H9 (cell line): ENCODE measurements at places on chromosomes 7 and 10. TPM values are rescaled to one million over a fixed set of nuclear protein-coding genes. Genes with fewer than 3 reads are reported as not detected.

JAKMIP3 gene
- 0.50 and 0.55 TPM in 2 replicates for total RNA-seq

CYP3A4 gene
- total RNA-seq = not detected in 2 replicates

BAIAP2L1 gene
- 25.9 and 29.9 TPM in 2 replicates for total RNA-seq

DNA sequence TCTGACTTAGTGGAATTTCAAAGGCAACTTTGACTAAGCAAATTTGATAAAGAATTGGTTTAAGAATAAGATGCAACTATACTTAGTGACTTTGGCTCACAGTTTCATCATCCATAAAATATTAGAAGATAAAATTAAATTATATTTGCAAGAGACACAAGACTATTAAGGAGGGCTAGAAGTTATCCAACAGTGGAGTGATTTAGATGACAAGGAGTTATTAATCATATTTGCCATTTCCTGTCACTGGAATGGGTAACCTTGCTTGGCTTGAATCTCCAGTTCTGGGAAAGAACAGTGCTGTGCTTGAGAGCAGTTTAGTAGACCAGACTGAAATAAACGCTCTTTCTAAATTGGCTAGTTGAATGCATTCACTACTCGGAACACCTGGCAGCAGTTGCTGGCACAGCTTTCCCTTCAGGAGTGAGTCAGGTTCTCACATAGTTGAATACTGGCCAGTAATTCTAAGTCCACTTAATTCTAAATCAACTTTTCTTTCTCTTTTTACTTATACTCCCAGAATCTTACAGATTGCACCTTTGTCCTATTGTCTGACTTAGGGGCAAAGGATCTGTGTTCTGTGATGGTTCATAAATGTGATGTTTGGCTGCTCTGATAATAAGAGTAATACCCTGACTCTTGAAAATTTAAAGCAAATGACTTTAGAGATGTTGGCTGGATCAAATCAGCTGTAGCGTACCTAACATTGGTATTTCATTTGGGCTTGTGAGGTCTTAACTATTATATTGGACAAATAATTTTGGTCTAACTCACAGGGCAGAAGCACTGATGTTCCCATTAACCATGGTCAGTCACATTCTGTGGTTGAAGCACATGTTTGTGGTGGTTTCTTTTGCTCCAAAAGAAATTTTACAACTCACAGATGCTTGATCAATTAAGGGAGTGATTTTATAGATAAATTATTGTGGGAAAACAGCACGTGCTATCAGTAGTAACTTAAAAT, 16.6 kb downstream of the STMP1 start:
- H3K36me3 ChIP-seq = no peaks in the 10 kb centered on the region; the same call in 2 of the 3 replicates
- no peak for DNase-seq
- H3K27me3 ChIP-seq = no peaks in the 10 kb centered on the region
- H3K4me3 ChIP-seq = no peak overlapping the region
- H3K27ac ChIP-seq = no peak overlapping the region
- H3K4me1 ChIP-seq = no peaks in the 10 kb centered on the region; the same call in 1 of the 2 replicates

DNA sequence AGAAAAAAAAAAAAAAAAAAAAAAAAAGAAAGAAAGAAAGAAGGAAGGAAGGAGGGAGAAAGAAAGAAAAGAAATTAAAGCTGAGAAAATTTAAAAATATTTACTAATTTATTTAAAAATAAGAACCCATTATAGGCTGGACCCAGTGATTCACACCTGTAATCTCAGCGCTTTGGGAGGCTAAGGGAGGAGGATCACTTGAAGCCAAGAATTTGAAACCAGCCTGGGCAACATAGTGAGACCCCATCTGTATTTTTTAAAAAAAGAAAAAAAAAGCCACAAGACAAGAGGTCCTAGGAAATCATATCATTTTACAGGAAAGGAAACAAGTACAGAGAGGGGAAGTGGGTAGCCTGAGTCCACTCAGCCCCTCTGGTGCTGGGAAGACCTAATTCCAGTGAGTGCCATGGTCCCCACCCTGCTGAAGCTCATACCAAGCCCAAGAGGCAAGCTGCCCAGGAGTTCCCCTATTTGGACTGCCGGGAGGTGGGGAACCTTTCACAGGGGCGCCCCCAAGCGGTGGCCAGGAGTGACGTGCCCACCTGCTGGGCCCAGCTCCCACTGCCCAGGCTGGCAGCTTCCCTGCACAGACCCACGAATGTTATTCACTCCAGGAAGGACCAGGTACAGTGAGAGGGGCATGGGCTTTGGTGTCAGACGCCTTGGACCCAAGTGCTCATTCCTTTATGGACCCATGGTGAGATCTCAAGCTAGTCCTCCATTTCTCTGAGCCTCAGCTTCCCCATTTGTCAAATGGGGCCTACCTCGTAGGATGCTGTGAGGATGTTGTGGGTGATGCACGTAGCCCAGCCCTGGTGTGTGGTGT, 133.6 kb downstream of the ZMIZ1 start:
- peaks cover 7% of the 10 kb centered on the region; the same call in 2 of the 3 replicates for H3K36me3 ChIP-seq
- peak; percentile 69 for DNase-seq
- H3K27ac ChIP-seq = no peak overlapping the region
- no peaks in the 10 kb centered on the region for H3K27me3 ChIP-seq

- no peaks in the 10 kb centered on the region for H3K4me1 ChIP-seq
- peak overlapping the region; percentile 68 for H3K4me3 ChIP-seq
- no peaks in the 10 kb centered on the region; the same call in 1 of the 2 replicates for H3K27me3 ChIP-seq
- no peak for DNase-seq
- H3K27ac ChIP-seq = no peak overlapping the region
- no peaks in the 10 kb centered on the region for H3K36me3 ChIP-seq
These were observed 98.3 kb downstream of the CHST15 start for GRCh38 chr10:123995082-123995460.

GRCh38 chr7:101235050-101235449, 2.6 kb downstream of the CLDN15 start:
- no peak overlapping the region for H3K27ac ChIP-seq
- H3K27me3 ChIP-seq = no peaks in the 10 kb centered on the region
- peaks cover 21% of the 10 kb centered on the region for H3K36me3 ChIP-seq
- no peak overlapping the region; the same call in 2 of the 3 replicates for H3K4me3 ChIP-seq
- H3K4me1 ChIP-seq = 0 out of 2 replicates have a peak, but pooled peaks cover 3% of the 10 kb centered on the region
- DNase-seq = peak; percentile 69

GRCh38 chr10:5964736-5965135, 12.6 kb downstream of the IL15RA start:
- H3K4me1 ChIP-seq = no peaks in the 10 kb centered on the region
- no peak overlapping the region for H3K4me3 ChIP-seq
- H3K36me3 ChIP-seq = no peaks in the 10 kb centered on the region
- no peaks in the 10 kb centered on the region for H3K27me3 ChIP-seq
- DNase-seq = no peak

DNA sequence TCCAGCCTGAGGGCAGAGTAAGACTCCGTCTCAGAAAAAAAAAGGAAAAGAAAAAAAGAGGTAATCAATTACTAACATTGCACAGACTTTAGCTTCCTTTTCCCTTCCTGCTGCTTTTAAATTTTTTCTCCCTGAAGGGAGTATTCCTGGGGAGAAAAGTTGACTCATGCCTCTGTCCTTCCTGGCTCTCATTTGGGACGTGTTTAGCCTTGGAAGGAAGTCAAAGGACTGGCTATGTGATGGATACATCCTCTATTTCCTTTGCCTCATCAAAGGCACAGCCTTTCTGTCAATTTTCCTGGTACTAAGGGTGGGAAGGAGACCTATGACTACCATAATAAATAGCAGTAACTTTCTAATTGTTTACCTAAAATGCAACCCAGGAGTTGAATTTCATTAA, 77.6 kb downstream of the ITGA8 start:
- H3K4me1 ChIP-seq = no peaks in the 10 kb centered on the region
- no peak overlapping the region for H3K27ac ChIP-seq
- H3K36me3 ChIP-seq = no peaks in the 10 kb centered on the region
- DNase-seq = no peak
- no peak overlapping the region for H3K4me3 ChIP-seq
- no peaks in the 10 kb centered on the region for H3K27me3 ChIP-seq

DNA sequence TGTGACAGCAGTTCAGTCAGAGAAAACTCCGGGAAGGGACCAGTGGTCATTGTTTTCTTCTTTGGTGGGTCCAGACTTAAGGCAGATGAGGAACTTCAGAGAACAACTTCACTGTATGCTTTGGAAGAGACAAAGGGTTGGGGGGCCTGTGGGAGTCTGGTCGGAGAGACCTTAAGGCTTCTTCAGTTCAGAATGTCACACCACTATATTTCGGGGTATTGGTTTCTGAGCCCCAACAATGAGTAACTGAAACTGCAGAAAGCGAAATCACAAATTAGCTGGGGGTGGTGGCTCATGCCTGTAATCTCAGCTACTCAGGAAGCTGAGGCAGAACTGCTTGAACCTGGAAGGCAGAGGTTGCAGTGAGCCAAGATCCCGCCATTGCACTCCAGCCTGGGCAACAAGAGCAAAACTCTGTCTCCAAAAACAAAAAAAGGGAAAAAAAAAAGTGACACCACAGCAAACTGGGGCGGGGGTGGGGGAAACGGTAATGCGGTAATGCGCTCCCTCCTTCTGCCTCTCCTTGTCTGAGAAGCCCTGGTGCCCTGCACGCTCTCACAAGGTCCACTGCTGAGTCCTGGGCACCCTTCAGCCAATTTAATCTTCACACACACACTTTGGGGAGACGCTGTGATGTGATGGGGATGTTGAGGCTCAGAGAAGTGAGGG, 2.2 kb upstream of the ADIRF start:
- peaks cover 2% of the 10 kb centered on the region; the same call in 1 of the 2 replicates for H3K4me1 ChIP-seq
- no peak for DNase-seq
- no peaks in the 10 kb centered on the region for H3K27me3 ChIP-seq
- H3K36me3 ChIP-seq = no peaks in the 10 kb centered on the region
- H3K27ac ChIP-seq = no peak overlapping the region
